ENCODE measurements at places on chromosomes 5 and 9.

- DNase-seq = no peak
These were observed 34.4 kb upstream of the SLC6A3 start for GRCh38 chr5:1479581-1480188.

- no peak for DNase-seq
These were observed 127.0 kb upstream of the PUM3 start for GRCh38 chr9:2970864-2971263.

- no peak for DNase-seq
These were observed 1530.1 kb downstream of the MAT2B start for GRCh38 chr5:165035520-165035919.

- no peak for DNase-seq
These were observed 42.4 kb downstream of the RHOBTB3 start for GRCh38 chr5:95773335-95774059.

- no peak for DNase-seq
These were observed 61.7 kb upstream of the NIPAL4 start for GRCh38 chr5:157398305-157398704.

- no peak for DNase-seq
These were observed 244.4 kb downstream of the MAST4 start for GRCh38 chr5:66840511-66841013.

GRCh38 chr5:150043657-150044328 is 42.6 kb downstream of the CSF1R start:
- no peak for DNase-seq

- DNase-seq = no peak
These were observed 16.2 kb upstream of the GABBR2 start for GRCh38 chr9:98724810-98725530.

DNA sequence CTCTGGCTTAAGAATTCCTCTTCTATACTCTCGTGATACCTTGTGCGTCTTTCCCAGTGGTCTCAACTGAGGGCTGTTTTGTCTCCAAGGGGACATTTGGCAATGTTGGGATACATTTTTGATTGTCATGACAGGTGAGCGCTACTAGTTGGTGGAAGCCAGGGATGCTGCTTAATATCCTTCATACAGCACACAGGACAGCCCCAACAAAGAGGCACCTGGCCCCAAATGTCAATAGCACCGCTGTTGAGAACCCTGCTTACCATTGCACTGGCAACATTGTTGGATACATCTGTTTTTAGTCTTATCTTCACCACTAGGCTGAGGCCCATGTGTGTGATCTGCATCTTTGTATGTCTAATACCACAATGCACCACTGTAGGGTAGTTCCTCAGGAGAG is 114.1 kb downstream of the C9orf152 start:
- no peak for DNase-seq

GRCh38 chr9:90340421-90340820 is 302.2 kb downstream of the DIRAS2 start:
- DNase-seq = no peak

- DNase-seq = peak; percentile 4
These were observed 283.6 kb upstream of the NMUR2 start for GRCh38 chr5:152688561-152689249.

DNA sequence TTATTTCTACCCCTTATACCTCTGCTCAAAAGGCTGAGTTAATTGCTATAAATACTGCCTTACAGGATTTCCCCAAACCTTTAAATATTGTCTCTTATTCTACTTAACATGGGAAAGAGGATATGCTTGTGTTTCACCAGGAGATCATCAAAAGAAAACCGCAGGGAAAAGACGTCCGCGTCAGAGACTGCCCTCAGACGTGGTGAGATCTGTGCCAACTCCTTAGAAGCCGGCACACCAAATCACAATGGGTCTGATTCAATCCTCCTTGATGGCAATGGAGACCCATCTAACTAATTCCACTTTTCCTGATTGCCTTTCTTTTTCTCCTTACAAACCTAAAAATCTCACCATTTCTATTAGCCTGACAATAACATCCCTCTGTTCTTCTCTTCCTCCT is 55.0 kb downstream of the SH3PXD2B start:
- no peak for DNase-seq

DNA sequence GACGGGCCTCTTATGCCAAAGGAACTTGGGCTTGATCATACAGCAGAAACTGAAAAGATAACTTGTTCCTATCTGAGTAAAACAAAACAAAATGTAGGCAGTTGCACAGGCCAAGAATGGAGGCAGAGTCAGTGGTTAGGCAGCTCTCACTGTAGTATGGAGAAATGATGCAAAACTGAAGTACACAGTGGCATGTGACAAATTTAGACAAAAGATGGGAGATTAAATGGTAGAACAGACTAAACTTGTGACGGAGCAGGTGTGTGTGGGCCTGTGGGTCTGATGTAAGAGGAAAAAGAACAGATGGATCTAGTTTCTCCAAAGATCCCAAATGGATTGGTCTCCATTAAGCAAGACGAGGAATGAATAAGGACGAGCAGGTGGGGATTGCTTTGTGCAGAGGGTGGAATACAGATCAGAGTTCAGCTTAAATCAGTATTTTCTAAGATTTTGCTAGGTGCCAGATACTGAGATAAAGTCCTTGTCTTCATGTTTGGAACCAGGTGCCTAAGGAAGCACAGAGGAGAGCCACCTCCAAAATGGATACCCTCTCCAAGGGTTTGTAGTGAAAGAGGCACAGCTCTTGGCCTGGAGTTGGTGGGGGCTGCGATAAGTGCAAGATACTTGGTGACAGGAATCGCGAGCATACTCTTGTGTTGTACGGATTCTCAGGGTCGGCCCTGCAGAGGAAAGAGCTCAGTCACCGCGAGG is 722 bp upstream of the DCP2 start:
- no peak for DNase-seq

- DNase-seq = no peak
These were observed 34.4 kb downstream of the MAP1B start for GRCh38 chr5:72141440-72142355.

GRCh38 chr5:180332051-180332517 is 21.1 kb downstream of the GFPT2 start:
- no peak for DNase-seq

- no peak for DNase-seq
These were observed 12.2 kb downstream of the KLF9 start for GRCh38 chr9:70402213-70402612.

DNA sequence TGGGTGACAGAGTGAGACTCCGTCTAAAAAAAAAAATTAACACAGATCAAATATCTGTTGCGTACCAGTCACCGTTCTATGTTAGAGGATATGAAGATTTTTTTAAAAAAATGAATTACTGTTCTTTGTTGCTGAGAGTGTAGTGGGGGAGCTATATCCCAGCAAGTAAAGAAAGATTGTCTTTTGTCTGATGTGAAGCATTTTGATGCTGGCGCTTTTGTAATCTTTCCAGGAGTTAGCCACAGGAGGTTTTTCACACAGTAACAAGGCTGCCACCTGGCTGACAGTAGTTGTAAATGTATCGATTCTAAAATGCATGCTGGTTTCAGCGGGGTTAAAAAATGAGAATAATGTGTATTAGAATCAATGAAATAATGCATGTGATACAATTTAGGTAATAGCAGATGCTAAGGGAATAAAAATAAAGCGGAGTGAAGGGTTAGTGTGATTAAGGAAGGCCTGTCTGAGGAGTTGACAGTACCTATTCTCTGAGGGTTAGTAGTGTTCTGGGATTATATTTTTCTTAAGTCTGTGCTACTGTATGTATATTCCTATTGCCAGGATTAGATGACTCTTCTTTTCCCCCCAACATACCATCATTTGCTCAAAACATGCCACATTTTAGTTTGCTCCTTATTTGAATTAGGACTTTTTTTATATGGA is 3.4 kb downstream of the LMNB1 start:
- DNase-seq = peak; percentile 50

DNA sequence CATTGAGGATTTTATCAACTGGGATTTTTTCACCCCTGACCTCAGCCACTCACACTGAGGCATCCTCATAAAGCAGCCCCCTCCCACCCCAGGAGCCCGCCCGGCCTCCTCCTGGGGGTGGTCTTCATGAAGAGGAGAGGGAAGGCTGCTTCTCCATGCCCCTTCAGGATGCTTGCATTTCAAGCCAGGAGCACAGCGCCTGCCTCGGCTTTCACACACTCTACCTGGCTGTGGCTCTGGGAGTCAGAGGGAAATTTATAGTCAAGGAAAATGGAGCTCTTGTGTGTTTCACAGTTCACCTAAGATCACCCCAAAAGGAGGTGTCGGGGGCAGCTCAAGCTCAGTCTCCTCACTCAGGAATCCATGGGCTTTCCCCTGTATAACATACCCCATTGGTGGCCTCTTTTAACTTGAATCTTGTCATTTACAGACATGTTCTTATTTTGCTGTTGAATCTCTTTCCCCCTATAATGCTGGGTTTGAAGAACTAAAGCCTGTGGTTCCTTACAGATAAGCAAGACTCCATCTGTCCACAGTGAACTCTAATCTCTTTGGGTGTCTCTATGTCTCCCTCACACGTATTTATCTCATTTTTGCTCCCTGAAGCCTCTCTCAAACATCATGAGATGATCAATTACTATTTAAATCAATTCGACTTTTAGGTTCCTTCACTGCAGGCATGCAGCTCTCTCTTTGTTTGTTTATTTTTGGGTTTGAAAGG is 22.6 kb upstream of the IQGAP2 start:
- no peak for DNase-seq

DNA sequence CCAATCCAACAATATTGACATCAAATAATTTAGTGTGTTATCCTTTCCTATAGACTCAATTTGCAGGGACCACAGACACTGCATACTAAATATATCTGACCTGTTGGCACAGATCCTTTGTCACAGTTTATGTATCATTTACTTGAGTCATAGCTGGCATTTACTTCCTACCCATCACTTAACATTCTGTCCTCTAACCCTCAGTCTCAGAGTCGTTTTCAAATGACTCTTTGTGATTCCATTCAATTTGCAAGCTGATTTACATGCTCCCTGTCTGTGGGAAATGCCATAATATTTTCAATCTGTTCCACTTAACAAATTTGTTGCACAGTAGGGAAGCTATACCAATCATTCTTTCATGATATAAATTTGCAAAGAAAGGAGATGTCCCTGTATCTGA is 265.7 kb upstream of the EDIL3 start:
- no peak for DNase-seq

- no peak for DNase-seq
These were observed 1.5 kb upstream of the LYSMD3 start for GRCh38 chr5:90530736-90531487.

DNA sequence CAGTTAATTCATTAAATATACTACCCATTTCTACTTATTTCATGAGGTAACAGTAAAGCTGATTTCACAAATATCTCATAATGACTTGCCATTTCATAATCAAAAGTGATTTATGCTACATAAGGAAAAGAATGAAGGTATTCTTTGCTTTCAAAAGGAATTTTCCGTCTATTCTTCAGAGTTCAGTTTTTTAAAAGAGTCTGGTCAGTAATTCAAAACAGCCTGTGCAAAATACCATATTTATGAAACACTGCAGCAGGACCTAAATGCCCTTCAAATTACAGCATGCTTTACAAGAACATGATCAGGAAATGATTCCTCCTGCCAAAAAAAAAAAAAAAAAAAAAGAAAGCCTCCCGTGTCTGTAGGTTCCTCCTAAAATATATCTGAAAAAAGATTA is 154.7 kb downstream of the KIAA0825 start:
- DNase-seq = no peak

- no peak for DNase-seq
These were observed 398.2 kb downstream of the SLCO4C1 start for GRCh38 chr5:101897914-101898313.

DNA sequence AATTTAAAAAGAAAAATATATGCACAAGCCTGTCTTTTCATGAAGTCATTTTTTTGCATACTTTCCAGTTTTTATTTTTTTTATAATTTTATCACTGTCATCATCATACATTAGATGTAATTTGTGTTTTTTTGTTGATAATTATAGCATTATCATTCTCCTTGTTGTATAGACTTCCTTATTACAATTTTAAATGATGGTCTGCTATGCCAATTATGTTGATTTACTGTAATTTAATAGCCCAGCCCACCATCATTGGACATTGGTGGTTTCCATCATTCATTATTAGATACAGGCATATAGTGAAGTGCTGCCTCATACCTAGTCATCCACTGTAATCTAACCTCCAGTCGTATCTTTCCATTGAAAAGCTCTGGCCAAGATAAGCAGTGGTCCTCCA is 3.8 kb upstream of the TJP2 start:
- no peak for DNase-seq

GRCh38 chr9:83622939-83623678 is at the start of gene IDNK:
IDNK (plus strand) TSS chr9:83623143; CDS start chr9:83623172, 29 bp downstream.
- DNase-seq = peak; percentile 48

DNA sequence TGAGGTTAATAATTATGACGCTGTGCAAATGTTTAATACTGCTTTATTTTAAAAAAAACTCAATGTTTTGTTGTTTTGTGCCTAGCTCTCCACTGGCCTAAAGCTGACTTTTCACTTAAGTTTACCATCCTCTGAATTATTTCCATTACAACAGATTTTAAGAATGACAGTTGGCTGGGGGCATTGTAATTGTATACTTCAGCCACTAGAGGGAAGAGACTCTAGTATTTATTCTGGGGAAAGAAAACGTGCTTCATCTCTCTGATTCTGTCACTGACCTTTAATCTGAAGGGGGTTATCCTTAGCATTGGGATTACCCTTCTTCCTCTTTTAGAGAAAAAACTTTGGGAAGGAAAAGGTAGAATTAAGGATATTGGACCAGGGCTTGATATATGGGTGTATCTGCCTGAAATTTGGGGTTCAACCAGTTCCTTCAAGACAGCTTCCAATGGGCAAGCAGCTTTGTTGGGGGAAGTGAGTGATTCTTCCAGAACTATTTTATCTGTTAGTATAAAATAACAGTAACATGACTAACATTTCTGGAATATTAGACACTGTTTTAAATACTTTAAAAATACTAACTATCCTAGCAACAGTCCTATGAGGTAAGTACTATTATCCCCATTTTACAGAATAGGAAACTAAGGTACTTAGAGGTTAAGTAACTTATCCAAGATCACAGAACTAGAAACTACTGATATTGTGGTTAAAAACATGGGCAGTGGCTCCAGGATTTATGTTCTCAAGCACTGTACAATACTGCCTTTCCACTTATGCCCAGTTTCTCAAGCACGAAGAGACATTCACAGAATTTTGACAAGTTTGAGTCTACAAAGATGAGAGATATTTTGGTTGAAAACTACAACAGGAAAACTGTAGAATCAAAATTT is 208.4 kb downstream of the CD180 start:
- no peak for DNase-seq

DNA sequence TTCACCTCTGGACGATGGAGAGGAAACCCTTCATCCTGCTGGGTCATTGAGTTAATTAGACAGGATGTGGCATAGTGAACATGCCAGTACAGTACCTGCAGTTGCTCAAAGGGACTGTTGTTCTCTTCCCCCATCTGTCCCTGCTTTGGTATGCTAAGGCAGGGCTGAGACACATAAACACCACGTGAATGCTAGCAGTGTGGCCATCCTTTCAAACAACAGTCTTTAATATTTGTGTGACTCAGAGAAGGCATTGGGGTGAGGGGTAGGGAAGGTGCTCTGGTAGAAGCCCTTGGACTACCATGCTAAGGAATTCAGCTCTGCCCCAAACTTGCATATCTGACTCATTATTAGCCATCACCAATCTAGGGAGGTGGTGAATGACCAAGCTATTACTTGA is 180.2 kb upstream of the ZNF618 start:
- no peak for DNase-seq

- no peak for DNase-seq
These were observed 30.3 kb upstream of the SARDH start for GRCh38 chr9:133768371-133768858.
